ENCODE measurements at places on chromosomes 6 and 20.
A peak's percentile ranks its signal among the peaks of the same experiment; 100 is the strongest.

- no peak for DNase-seq
Observed at GRCh38 chr6:2921520-2922115, 18.5 kb upstream of the SERPINB9 start.

GRCh38 chr20:34165018-34165619 is 53.1 kb upstream of the EIF2S2 start:
- no peak for DNase-seq

- DNase-seq, result no peak
Observed at GRCh38 chr6:170305805-170306323, 694 bp upstream of the FAM120B start.

- DNase-seq, result no peak
Observed at GRCh38 chr6:139242457-139243240, 49.1 kb downstream of the TXLNB start.

- no peak for DNase-seq
Observed at GRCh38 chr6:16461491-16461890, 223.1 kb downstream of the GMPR start.

- DNase-seq, result no peak
Observed at GRCh38 chr6:5084360-5084780, 771 bp upstream of the PPP1R3G start.

DNA sequence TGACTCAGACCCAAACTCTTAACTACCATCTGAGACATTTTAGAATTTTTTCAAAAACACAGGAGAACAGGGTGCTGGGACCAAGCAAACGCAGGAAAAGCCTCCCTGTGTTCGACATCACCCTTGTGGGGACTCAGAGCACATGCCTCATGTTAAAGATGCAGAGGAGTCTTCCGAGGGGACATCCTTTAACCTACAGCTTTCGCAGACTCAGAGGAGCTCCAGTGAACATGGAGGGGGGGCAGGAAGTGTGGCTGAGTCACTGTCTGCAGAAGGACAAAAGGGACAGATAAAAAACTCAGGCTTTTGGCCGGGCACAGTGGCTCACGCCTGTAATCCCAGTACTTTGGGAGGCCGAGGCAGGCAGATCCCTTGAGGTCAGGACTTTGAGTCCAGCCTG is 15.1 kb downstream of the BMP7 start:
- DNase-seq, result no peak

DNA sequence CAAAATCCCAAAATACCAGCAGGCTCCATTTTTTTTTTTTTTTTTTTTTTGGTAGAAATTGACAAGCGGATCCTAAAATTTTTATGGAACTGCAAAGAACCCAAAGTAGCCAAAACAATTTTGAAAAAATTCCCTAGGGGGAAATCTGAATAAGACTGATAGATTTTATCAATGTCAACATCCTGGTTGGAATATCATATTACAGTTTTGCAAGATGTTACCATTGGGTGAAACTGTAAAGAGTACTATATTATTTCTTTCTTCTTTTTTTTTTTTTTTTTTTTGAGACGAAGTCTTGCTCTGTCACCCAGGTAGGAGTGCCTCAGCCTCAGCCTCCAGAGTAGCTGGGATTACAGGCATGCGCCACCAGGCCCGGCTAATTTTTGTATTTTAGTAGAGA is 29.4 kb upstream of the BEND3 start:
- DNase-seq, result no peak

- DNase-seq, result no peak
Observed at GRCh38 chr6:34984416-34984815, 95.4 kb downstream of the ANKS1A start.

DNA sequence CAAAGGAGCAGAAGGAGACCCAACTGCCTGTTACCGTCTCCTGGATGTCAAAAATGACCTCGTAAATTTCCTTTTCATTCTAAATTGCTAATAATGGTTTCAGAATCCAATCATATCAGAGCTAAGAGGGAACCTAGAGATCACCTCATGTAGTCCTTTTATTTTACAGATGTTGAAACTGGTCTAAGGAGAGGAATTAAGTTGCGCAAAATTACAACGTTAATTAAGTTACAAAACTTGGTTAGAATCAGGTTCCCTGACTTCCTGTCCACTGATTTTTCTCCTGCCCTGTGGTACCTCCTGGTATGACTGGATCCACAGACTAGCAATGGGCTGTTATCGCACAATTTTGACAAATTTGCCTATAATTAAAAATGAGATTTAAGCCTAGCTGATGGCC is 9.0 kb upstream of the STK38 start:
- no peak for DNase-seq

- no peak for DNase-seq
Observed at GRCh38 chr20:62390317-62391164, 3.6 kb downstream of the RPS21 start.

- no peak for DNase-seq
Observed at GRCh38 chr20:63105211-63106107, 98.7 kb upstream of the BHLHE23 start.

DNA sequence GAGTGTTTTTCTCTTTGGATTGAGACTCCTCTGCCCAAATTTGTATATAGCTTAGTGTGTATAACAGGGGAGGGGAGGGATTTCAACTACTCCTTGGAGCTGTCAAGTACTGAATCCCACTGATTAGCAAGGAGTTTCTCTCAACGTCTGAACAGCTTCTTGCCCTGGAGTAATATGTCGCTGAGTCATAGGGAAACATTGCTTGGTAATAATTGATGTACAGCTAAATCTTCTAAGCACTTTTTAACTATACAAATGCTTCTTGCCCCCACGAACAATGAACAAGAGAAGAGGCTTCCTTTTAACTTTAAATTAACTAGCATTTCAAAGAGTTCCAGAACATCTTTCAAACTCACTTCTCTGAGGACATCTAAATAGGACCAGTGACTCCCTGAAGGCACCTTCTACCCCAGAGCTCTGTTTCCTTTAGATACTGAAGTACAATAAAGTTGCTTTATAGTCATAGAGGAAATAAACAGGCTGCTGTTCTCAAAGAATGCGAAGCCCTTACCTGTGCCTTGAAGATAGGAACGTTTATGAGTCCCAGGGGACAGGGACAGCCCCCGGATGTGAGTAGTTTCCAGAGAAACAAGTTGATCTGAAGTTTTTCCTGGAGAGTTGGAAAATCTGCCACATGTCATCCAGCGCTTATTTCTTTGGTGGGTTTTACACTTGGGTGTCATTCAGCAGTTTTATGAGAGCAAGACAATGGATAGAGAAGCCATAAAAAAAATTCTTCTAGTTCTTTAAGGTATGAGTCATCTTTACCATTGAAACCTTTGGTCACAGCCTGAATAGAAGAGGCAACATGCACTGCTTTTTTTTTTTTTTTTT is 462.5 kb upstream of the BTBD3 start:
- no peak for DNase-seq

DNA sequence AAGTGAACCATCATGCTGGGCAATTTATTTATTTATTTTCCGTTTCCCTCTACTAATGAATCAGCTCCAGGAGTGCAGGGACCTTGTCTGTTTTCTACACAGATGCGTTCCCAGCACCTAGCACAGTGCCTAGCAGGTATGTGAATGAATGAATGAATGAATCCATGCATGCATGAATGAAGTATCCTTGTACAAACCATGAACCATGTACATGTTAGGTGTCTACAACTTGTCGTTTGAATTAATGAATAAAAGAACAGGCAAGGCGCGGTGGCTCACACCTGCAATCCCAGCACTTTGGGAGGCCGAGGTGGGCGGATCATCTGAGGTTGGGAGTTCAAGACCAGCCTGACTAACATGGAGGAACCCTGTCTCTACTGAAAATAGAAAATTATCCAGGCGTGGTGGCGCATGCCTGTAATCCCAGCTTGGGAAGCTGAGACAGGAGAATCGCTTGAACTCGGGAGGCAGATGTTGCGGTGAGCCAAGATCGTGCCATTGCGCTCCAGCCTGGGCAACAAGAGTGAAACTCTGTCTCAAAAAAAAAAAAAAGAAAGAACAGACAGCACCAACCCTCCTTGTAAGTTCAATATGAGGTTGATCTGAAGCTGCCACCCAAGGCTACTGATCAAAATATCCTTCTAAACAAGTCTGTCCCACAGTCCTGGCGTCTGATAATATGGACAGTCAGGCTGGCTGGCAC is 27.3 kb upstream of the SLC9A8 start:
- DNase-seq, result no peak

DNA sequence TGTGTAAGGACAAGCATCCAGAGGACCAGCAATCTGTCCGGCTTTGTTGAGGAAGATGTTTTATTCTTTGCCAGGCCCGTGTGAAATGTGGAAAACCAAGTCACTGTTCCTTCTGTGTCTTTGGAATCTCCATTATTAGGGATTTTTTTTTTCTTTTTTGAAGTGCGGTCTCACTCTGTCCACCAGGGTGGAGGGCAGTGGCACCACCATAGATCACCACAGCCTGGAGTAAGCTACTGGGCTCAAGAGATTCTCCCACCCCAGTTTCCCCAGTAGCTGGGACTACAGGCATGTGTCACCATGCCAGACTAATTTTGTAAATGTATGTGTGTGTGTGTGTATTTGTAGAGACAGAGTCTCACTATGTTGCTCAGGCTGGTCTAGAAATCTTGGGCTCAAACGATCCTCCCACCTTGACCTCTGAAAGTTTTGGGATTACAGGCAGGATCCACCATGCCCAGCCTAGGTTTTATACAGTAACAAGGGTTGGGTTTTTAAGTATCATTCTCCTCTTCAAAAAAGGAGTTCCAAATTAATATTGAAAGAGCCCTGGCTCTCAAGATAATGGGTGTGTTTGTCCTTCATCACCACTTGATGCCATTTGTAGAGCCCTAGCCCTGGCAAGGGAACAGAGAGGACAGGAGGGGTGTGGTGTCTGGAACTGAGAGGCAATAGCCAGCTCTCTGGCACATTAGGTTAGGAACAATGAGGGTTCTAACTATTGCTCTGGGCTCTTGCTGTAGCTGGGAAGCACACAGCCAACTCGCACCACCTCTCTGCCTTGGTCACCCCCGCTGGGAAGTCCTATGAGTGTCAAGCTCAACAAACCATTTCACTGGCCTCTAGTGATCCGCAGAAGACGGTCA is 3.1 kb downstream of the LAMP5 start:
- DNase-seq, result no peak

DNA sequence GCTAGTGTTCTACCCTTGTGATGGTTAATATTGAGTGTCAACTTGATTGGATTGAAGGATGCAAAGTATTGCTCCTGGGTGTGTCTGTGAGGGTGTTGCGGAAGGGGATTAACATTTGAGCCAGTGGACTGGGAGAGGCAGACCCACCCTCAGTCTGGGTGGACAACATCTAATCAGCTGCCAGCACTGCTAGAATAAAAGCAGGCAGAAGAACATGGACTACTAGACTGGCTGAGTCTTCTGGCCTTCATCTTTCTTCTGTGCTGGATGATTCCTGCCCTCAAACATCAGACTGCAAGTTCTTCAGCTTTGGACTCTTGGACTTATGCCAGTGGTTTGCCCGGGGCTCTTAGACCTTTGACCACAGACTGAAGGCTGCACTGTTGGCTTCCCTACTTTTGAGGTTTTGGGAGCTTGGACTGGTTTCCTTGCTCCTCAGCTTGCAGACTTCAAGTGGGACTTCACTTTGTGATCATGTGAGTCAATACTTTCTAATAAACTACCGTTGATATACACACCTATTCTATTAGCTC is 50.1 kb downstream of the SDHAF4 start:
- DNase-seq, result no peak

DNA sequence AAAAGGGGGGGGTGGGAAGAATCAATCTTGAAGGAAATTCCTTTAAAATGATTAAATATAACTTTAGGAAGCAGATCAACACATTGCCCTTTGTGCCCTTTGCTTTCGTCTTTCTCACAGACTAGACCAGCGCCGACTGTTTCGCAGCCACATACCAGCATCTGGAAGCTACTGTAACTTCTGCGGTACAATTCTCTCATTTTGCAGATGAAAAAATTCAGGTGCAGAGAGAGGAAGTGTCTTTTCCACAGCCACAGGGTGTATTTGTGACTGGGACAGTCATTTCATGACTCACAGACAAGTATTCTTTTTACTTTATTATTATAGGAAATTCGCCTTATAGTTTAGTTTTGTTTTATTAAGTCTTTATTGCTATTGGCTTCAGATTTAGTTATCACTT is 84.2 kb downstream of the UST start:
- peak; percentile 39 for DNase-seq

- no peak for DNase-seq
Observed at GRCh38 chr6:21208796-21209186, 384.8 kb upstream of the SOX4 start.

DNA sequence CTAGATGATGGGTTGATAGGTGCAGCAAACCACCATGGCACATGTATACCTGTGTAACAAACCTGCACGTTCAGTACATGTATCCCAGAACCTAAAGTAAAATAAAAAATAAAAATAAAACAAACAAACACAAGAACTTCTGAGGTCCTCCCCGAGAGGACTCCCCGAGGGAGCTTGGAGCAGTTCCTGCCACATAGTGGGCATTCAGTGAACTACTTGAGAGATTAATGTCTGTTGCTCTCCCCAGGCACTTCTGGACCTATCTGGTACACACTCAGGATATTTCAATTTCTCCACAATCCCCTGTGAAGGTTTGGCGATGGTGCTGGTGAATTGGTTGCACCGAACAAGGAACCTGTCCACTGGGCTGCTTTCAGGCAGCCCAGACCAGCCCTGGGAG is 311.2 kb downstream of the ESR1 start:
- no peak for DNase-seq

DNA sequence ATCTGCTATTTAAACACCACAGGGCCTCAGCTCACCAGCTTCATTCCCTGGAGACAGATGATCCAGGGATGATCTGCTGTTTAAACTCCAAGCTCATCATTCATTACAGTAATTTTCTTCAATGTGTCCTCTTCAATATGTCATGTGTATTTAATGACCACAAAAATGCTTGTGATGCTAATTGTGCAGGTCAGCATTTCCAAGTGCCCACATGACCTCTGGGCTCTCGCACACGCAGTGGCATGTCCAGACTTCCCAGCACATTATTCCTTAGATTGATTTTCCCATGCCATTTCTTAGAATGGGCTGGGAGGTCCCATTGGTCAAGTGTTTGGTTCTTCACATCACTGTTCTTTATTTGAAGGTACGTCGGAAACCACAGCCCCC is 434.4 kb downstream of the HAO1 start:
- DNase-seq, result no peak

DNA sequence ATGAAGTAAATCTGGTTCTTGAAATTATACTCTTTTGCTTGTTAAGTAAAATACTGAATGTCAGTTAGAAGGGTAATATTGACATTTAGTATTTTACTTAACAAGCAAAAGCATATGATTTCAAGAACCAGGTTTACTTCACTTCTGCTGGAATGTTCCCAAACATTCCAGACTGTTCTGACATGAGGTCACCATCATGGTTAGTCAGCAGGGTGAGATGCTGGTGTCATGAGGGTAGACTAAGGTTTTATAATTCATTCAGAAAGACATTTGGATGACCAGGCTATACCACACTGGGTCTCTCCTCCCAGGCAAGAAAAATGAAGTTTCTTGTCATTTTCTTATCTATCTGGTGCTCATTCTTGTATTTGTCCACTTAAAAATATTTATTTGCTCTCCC is 414.4 kb upstream of the MMS22L start:
- DNase-seq, result no peak

Measured in stimulated activated CD4-positive, alpha-beta T cell treated with anti-CD3 and anti-CD28 coated beads, Interleukin-4, amount 100 ng/mL, for 24 hours (primary cell).